ENCODE measurements at places on chromosomes 7 and 10.

DNA sequence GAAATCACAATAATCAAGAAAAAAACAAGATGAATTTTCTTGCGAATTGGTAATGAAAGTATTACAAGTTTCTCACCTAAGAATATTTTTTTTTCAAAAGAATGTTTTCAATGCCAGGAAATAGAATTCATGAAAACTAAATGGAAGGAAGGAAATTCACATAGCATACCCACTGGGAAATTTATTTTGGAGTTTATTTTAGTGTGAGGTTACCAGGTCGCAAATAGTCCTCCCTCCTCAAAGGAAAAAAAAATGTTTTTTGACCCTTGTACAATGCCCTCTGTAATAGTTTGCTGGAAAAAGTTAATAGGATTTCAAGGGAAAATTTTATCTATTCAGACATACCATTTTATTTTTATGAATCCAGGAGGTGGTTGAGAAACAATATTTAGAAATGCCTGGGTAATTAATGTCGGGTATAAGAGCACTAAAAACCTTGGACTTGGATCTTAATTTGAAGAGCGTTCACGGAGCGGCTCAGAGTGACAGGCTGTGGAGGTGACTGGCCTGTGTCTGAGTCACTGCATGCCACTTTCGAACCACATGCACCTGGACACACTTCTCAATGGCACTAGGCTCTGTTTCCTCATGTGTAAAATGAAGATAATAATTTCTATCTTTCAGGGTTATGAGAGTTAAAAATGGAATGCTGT is 28.2 kb downstream of the CUBN start:
- no peak for DNase-seq

DNA sequence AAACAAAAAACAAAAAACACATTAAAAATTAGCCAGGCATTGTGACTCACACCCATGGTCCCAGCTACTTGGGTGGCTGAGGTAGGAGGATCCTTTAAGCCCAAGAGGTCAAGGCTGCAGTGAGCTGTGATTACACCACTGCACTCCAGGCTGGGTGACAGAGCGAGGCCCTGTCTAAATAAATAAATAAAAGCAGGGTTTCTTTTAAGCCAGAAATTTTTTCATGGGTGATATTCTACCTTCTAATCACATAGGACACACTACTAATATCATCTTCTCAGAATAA is 14.2 kb upstream of the SVIL start:
- DNase-seq: no peak

GRCh38 chr7:8151161-8151725 is 110.7 kb downstream of the ICA1 start:
- DNase-seq: no peak

GRCh38 chr7:81469869-81470723 is 299.8 kb downstream of the HGF start:
- DNase-seq: no peak

- no peak for DNase-seq
Observed at GRCh38 chr10:79336276-79336675, 11.0 kb upstream of the PPIF start.

DNA sequence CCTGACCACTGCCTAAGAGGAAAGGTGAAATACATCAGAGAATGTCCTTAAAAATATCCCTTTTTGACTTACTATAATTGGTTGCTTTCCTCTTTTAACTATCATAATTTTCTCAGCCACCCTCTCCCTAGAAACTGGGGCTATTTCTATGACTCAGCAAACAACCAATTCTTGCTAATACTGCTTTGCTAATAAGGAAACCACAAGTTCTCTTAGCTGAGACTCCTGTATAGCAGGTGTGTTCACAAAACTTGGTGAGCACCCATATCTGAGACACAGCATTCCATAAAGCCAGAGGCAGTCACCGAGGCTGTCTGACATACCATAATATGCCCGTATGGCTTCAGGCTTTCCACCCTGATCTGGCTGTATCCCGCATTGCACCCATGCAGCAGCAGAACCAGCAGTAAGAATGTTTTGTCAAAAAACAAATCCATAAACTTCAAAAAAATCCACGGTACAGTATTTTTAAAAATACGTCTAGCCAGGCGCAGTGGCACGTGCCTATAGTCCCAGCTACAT is 191.7 kb upstream of the C7orf33 start:
- DNase-seq: peak; percentile 49

- no peak for DNase-seq
Observed at GRCh38 chr10:21048068-21048467, 151.0 kb upstream of the NEBL start.

DNA sequence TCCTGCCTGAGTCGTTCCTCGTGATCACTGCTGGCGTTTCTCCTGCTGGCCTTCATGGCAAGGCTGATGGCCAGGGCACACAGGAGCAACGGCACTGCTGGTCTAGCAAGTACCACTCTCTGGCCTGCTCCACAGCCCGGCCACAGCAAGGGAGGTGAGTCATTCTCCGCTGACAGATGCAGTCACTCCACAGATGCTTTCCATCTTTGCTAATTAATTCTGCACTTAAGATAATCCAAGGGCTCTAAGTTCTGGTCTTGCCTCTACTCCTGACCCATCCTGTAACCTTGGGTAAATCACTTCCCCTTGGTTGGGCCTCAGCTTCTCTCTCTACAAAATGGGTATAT is 244.4 kb downstream of the RPS24 start:
- no peak for DNase-seq

- DNase-seq: no peak
Observed at GRCh38 chr10:68826764-68827591, at the start of gene STOX1. TSS of gene STOX1 (plus strand) at chr10:68827531. CDS start at chr10:68827624, 93 bp downstream.

GRCh38 chr10:10584161-10584560 is 433.5 kb upstream of the CELF2 start:
- DNase-seq: no peak

DNA sequence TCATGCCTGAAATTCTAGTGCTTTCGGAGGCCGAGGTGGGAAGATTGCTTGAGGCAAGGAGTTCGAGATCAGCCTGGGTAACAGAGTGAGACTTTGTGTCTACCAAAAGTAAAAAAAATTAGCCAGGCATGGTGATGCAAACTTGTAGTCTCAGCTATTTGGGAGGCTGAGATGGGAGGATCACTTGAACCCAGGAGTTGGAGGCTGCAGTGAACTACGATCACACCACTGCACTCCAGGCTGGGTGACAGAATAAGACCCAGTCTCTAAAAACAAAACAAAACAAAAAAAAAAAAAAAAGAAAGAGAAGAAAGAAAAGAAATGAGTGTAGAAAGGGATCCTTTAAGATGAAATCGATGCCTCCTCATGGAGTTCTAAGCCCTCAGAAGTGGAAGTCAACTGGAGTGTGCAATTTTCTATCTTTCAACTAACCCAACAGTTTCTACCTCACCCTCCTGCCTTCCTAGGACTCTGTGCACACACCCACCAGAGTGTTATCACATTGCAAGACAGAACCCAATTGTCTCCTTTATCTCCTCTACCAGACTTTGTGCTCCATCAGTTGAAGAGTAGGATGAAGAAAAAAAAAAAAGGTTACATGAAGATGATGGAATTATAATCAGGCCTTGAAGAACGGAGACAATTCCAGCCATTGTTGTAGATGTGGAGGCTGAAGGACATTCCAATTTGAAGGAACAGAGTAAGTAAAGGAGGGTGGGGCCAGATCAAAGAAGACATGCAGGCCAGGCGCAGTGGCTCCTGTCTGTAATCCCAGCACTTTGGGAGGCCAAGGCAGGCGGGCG is 26.9 kb downstream of the NYAP1 start:
- no peak for DNase-seq

- DNase-seq: no peak
Observed at GRCh38 chr10:80154626-80154977, 22.1 kb downstream of the PLAC9 start.

DNA sequence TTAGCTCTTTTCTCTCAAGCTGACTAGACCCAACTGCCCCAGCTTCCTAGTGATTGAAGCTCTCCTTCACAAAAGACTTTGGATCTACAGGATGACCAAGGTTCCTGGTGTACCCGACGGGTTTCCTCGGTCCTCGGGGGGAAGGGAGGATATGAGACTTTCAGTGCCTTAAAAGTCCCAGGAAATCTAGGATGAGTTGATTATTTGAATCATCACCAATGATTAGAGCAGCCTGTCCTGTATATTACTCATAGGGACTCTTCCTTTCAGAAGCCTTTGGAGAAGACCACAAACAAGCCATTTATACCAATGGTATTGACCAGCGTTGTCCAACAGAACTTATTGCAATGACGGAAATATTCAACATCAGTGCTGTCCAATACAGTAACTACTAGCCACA is 6.1 kb upstream of the ACTA2 start:
- no peak for DNase-seq

- no peak for DNase-seq
Observed at GRCh38 chr7:80895056-80895455, 23.8 kb downstream of the SEMA3C start.

- DNase-seq: no peak
Observed at GRCh38 chr10:72709041-72709440, 17.1 kb downstream of the MCU start.

DNA sequence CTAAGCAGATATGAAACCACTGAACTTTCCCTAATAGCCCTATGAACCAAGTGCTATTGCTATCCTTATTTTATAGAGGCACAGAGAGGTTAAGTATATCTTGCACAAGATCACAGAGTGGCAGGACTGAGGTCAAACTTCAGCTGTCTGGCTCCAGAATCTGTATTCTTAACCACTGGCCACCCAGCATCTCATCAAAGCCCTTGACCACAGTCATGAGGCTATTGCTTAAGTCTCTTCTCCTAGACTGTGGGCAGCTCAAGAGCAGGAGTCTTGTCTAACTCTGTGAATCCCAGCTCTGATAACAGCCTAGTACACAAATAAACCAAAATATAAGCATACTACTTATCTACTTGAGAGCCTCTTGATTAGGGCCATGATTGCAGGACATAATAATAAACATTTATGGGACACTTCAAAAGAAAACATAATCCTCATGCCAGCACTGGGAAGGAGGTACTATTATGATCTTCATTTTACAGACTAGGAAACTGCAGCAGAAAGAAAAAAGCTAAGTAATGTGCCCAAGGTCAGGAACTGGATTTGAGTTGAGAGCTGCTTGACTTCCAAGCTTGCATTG is 22.4 kb upstream of the SMC3 start:
- DNase-seq: no peak

GRCh38 chr10:113980408-113981087 is 63.1 kb upstream of the ADRB1 start:
- DNase-seq: no peak

- no peak for DNase-seq
Observed at GRCh38 chr7:150939052-150939451, 39.1 kb downstream of the KCNH2 start.

- DNase-seq: no peak
Observed at GRCh38 chr10:83012866-83013265, 1126.4 kb upstream of the GHITM start.

DNA sequence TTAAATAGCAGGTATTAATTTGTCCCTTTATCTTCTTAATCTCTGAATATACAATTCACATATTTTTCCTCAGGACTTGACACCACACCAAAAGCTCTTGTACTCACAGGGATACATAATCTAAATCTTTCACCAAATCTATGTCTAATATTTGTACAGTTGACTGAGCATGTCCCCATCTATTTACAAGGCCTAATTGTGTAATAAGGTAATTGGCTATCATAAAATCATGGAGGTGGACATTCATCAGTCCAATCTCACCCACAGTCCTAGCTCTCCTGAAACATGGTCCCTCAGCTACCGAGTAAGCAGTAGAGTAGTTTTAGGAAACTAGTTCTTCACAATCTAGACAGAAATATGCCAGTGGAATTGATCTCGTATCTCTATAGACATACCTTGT is 30.3 kb upstream of the EGFR start:
- DNase-seq: no peak

GRCh38 chr10:110843031-110843430 is 28.7 kb upstream of the PDCD4 start:
- DNase-seq: no peak

DNA sequence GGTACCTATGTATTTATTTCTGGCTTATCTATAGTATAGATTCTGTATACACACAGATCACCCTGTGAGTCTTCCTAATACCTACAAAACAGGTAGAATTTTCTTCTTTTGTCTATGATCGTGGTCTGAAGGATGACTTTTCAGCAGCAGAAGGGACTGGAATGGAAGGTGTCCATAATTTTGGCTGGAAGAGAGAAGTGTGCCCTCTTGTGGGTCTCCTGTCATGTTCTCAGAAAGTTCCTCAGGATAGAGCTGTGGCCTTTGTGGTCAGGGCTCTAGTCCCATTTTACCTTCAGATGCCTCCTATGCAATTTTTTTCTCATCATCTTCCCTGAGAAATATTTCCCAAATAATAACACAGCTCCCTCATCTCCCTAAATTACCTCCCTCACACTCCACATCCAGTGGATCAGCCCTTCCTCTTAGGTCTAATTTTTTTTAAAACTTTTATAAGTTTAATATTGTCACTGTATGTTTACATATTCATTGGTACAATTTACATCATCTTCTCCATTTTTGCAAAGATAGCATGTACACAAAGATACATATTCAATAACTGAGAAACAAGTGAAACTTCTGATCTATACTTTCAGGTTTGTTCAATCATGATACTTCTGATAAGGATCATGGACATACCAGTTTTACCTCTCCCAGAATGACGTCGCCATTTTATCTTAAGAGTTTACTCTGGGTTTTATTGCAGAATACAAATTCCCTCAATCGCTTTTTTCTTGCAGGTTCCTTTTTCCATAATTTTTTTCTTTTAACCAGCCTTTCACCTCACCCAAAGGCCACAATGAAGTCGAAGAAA is 112.7 kb downstream of the REEP3 start:
- DNase-seq: no peak

DNA sequence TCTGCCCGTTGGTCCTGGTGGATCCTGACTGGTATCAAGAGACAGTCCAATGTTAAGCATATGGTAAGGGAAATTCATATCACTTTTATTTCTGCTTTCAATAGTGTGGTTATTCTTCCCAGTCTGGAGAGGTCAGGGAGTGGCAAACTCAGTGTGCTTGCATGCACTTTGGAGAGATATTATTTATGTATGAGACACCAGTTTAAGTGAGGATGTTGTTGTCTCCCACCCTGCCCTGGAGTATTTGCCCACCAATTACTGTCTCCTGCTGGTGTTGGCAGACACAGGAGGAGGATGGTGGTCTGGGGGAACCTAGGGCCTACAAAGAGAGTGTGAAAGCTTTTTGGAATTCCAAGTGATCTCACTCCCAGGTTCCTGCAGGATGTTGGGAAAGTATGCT is 59.7 kb downstream of the OR13A1 start:
- no peak for DNase-seq

GRCh38 chr7:100632951-100633717 is 8.2 kb downstream of the TFR2 start:
- DNase-seq: no peak

DNA sequence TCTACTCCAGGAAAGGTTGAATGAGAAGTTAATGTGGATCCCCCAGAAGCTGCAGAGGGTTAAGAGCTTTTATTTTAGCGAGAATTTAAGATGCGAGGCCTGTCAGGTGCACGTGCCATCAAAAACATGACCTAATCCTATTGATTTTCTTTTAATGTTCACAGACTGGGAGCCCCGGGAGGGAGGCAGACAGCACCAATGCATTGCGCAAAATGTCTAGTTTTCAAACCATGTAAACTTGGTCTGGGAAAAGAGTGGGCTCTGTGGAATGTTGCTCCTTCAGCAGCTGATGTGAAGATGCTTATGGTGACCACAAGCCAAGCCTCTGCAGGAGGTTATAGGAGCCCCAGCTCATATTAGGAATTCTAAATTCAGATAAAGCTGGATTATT is 172.0 kb upstream of the ITGB1 start:
- no peak for DNase-seq
